AG04450 (cell line): ENCODE measurements at places on chromosomes 11 and 22. TPM values are rescaled to one million over a fixed set of nuclear protein-coding genes. Genes with fewer than 3 reads are reported as not detected.

Gene CASP1
- 31.0 and 36.2 TPM in 2 replicates for polyA plus RNA-seq

Gene LRRC10B
- not detected in 2 replicates for polyA plus RNA-seq

Gene RFPL1
- polyA plus RNA-seq: not detected in 2 replicates

Gene PGM2L1
- 1.7 and 2.6 TPM in 2 replicates for polyA plus RNA-seq

Gene SLC25A45
- polyA plus RNA-seq: 0.76 and 1.4 TPM in 2 replicates

Gene ARHGAP20
- polyA plus RNA-seq: 3.9 and 4.0 TPM in 2 replicates

Gene INCENP
- 6.4 and 8.2 TPM in 2 replicates for polyA plus RNA-seq

Gene PACSIN3
- polyA plus RNA-seq: 15.3 and 19.7 TPM in 2 replicates

Gene RAB36
- 2.6 and 3.5 TPM in 2 replicates for polyA plus RNA-seq

Gene ALDH3B2
- not detected in 2 replicates for polyA plus RNA-seq

Gene GLYAT
- not detected in 2 replicates for polyA plus RNA-seq

Gene CYB5R3
- polyA plus RNA-seq: 110 and 151 TPM in 2 replicates

Gene SCGB1A1
- not detected in 2 replicates for polyA plus RNA-seq
